Fibroblast of skin of left biceps (primary cell): ENCODE measurements at places on chromosomes 2 and 18.

GRCh38 chr2:68290901-68291300 is 28.8 kb downstream of the CNRIP1 start:
- DNase-seq: no peak

GRCh38 chr2:90209009-90209408 is 1517.5 kb downstream of the RPIA start:
- no peak for DNase-seq

- peak; percentile 87 for DNase-seq
These were observed 2.7 kb downstream of the ZEB2 start for GRCh38 chr2:144516981-144517865.

DNA sequence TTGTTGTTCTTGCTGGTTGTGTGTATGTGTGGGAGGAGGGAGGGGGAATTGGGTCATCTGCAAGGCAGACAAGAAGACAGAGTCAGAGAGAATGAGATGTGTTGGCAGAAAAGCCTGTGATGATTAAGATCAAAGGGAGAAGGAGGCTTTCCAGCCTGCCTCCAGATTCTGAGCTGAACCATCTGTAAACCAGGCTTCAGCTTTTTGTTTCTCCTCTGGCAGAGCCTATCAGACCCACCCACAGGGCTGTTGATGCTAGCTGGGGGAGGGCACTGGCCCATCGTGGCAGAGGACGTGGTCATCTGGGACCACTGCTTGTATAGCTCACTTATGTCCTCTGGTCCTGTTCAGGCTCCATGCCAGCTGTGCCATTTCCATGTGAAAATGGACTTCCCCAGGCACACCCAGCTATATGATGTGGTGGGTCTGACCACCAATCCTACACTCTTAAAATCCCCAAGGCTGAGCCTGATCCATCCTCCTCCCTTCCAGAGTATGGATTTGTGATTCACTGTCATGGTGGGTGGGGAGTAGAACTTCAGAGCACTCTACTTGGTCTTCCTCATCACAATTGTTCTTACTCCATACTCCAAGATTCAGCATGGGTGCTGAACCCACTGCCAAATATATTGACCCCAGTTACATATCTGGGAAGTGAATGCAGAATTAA is 27.8 kb upstream of the COL6A3 start:
- no peak for DNase-seq

DNA sequence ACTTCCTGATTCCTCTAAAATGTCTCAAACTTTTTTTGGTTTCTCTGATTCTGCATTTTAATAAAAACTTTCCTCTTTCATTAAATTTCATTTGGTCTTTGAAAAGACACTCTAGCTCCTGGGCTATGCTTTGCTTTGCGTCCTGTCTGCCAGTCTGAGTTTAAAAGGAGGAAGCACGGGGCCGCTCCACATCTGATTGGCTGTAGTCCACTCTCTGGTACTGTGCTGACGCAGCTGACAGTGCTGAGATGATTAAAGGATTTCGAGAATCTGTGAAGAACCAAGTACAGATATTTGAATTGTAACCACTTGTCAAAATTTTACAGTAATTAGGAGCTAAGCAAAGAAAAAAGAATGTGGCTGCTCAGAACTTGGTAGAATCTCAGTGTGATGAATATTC is 199.6 kb upstream of the HNMT start:
- DNase-seq: no peak

- DNase-seq: no peak
These were observed 166.0 kb upstream of the DSEL start for GRCh38 chr18:67682516-67682915.

- DNase-seq: no peak
These were observed 449.5 kb upstream of the PKDCC start for GRCh38 chr2:41598161-41598894.

- no peak for DNase-seq
These were observed 58.6 kb downstream of the KCNG2 start for GRCh38 chr18:79856119-79857007.

- DNase-seq: peak; percentile 88
These were observed 190.1 kb downstream of the TTC32 start for GRCh38 chr2:19711470-19712372.

DNA sequence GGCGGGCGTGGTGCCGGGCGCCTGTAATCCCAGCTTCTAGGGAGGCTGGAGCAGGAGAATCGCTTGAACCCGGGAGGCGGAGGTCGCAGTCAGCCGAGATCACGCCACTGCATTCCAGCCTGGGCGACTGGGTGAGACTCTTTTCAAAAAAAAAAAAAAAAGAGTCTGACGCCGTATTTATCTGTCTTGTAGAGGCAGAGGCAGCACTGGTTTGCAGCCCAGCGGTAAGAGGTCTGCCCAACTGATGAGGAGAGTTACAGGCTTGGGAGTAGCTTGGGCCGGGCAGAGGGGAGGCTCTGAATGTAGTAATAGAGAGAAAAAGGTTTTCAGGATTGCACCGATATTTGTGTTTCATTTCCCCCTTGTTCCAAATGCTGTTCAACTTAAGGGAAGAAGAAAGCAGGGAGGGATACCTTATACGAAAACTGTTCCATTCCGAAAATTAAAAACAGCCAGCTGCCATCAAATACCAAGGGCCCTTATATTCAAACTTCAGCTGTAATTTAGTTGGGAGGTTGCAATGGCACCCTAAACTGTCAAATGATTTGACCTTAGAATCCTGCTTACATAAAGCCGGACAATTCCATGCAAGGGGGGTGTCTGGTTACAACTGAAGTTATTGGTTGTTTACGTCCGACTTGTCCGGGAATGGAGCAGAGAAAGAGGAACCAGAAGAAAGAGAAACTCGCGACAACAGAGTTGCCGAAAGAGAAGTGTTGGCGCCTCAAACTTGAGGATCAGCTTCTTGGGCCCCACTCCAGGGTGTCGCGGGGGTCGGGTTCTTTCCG is 9.2 kb upstream of the SP9 start:
- DNase-seq: no peak

- DNase-seq: no peak
These were observed 39.1 kb downstream of the ETAA1 start for GRCh38 chr2:67436221-67436620.

DNA sequence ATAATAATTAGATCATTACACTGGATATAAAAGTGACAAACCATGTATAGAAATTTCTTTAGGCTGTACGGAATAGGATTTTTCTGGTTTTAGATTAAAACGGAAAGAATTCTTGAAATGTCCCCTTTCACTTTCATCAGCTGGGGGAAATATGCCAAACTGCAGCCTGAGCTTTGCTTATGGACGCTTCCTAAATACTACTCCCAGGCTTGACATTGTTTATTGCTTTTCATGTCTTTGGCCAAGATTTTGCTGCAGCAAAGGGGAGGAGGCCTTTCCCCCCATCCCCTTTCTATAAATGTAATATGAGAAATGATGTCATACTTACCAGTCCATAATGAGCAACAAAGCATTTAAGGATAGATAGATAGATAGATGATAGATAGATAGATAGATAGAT is 158.4 kb downstream of the MAP2 start:
- no peak for DNase-seq

GRCh38 chr2:213104092-213104902 is 47.1 kb downstream of the IKZF2 start:
- DNase-seq: no peak

- DNase-seq: no peak
These were observed 31.5 kb upstream of the SIX2 start for GRCh38 chr2:45040786-45041185.

GRCh38 chr18:66833646-66834045 is 229.8 kb upstream of the CDH19 start:
- DNase-seq: no peak

DNA sequence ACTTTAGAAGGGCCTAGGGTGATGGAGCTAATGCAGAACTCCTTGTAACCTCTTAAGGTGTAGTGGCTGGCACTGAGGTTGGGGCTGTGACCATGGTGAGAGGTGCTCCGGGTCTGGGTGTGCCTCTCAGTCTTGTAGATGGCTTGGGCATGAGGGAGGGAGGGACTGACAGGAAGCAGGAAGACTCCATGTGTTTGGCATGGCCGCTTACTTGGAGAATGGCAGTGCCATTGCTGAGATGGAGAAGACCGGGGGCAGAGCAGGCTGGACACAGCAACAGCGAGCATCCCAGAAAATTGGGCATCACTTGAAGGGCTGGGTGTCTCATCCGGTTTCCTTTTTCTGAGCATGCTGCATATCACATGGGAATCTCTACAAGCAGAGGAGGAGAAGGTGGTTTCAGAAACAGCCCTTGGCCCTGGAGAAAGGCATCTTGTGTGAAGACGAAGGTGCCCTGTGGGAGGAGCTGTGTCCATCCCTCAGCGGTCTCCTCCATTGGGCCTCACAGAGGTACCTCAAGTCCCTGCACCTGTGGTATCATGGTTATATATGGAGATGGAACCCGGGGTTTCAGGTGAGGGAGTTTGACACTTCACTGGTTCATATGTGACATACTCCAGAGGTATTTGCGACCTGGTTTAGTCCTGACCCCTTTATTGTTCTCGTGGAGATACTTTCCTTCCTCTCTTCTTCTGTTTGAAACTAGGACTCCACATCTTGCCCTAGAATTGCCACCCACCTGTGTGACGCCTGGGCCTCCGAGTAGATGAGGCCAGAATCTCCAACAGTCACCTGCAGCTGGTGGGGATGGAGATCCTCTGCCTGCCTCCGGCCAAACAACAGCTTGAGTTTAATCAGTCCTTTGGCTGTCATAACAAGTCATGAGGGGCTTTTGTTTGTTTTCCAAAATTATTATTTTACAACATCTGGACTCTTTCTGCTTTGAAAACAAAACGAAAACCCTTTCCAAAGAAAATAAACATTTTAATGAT is 45.6 kb downstream of the INPP4A start:
- no peak for DNase-seq

DNA sequence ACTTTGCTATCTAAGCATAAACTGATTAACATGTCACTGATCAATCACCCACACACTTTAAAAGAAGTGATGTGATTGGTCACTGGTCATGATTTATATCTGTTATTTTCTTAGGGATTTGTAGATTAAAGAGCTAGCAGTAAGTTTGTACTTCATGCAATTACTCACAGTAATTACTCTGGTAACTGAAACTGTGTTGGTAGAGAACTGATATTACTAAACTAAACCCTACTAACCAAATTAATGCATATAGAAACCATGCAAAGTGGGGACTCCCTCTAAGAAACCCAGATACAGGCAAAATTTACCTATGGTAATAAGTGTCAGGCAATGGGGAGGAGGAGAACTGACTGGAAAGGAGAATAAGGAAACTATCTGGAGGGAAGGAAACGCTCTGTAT is 44.8 kb upstream of the C2orf15 start:
- DNase-seq: no peak

GRCh38 chr2:231621051-231621879 is 28.6 kb downstream of the TEX44 start:
- no peak for DNase-seq

GRCh38 chr18:54119524-54120019 is 104.9 kb downstream of the MBD2 start:
- DNase-seq: no peak

DNA sequence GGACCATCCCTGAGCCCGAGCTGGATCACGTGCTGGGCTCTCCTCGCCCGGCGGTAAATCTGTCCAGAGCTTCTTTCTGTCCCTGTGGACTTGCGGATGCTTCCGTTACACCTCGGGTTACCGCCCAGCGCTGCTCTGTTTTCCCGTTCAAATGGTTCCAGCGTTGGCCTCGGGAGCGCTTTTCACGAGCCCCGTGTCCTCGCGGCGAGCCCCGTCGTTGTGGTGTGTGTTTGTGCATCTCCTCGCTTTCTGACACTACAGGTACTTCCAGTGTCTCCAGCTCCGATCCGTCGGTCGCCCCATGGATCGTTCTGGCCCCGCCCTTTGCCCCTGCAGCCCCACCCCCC is 77.4 kb downstream of the RTP5 start:
- DNase-seq: no peak
